ENCODE measurements at places on chromosomes 2 and 18.
A peak's percentile ranks its signal among the peaks of the same experiment; 100 is the strongest.

DNA sequence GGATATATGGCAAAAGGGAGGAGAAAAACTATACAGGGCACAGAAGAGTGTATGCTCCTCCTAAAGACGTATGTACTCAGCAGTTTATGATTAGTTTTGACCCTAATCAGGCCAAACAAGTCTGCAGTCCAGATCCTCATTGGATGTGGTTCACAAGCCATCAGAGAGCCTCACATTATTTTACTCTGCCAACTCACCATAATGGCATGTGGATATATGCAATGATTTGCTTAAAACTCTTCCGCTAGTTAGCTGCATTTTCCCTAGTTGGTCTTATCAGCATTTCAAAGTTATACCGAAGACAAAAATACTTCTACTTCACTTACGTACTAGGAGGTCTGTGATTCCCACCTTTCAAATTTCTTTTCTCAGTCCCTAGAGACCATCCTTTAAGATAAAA, 198.4 kb downstream of the CMPK2 start:
- H3K4me1 ChIP-seq: no peaks in the 10 kb centered on the region
- H3K36me3 ChIP-seq: no peaks in the 10 kb centered on the region
- no peak overlapping the region for H3K27ac ChIP-seq
- DNase-seq: no peak

DNA sequence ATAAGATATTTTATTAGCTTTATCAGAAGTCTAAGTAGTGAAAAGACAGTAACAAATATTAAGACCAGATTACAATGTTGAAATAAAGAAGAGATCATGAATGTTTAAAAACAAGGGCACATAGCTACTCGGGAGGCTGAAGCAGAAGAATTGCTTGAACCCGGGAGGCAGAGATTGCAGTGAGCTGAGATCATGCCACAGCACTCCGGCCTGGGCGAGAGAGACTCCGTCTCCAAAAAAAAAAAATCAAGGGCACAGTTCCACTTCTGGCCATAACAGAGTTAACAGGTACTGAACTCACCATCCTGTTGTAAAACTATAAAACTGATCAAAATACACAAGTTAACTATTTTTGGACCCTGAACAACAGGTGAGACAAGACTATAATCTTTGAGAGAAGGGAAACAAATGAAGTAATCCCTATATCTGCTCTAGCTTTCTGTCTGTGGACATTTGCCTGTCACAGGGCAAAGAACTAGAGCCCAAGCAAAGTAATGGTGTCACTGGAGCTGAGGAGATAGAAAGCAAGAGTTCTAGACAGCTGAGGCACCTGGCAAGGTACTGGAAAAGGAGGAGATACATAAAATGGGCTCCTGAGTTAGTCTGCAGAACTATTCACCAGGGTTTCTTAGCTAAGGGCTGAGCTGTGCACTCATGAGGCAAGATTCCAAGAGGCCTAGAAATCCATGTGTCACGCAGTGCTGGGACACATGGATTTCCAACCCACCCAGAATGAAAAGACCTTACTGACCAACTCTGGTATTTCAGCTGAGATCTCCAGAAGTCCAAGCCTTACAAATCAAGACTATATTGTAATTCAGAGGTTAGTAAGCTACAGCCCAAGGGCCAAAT, 15.2 kb downstream of the MMADHC start:
- no peak overlapping the region for H3K4me3 ChIP-seq
- no peaks in the 10 kb centered on the region for H3K4me1 ChIP-seq
- H3K36me3 ChIP-seq: peaks cover 24% of the 10 kb centered on the region
- no peaks in the 10 kb centered on the region for H3K27me3 ChIP-seq

- no peaks in the 10 kb centered on the region for H3K36me3 ChIP-seq
- no peaks in the 10 kb centered on the region for H3K27me3 ChIP-seq
- DNase-seq: no peak
- H3K4me1 ChIP-seq: peaks cover 6% of the 10 kb centered on the region
These were observed 10.8 kb downstream of the KHK start for GRCh38 chr2:27097341-27097740.

DNA sequence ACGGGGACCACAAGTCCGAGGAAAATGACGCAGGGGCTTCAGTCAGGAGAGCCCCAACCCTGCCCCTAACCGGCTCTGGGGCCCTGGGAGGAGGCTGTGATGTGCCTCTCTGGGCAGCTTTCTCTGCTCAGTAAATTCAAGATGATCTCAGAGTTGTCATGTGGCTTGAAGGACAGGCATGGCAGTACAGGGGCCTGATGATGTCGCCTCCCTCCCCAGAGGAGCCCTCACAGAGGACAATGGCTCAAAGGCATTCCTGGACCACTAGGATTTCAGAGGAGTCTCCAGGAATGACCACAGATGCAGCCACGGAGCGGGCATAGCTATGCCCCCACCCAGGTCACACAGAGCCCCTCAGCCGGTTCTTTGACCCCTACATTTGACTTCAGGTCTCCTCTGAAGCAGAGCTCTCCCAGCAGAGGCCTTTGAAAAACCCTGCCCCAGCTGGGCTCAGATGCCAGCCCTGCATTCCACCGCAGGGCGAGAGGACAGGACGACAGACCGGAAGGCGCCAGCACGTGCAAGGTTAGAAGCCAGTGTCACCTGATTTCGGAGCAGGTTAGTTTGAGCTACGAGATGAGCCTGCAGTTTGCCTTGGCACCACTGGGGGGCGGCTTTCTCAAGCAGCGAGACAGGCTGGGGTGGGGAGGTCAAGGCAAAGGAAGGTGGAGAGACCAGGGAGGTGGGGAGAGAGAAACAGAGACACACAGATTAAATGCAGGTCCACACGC, 39.2 kb downstream of the BIN1 start:
- peak; percentile 78 for DNase-seq
- no peaks in the 10 kb centered on the region for H3K27me3 ChIP-seq
- H3K36me3 ChIP-seq: no peaks in the 10 kb centered on the region
- H3K4me3 ChIP-seq: no peak overlapping the region
- no peaks in the 10 kb centered on the region for H3K4me1 ChIP-seq
- H3K27ac ChIP-seq: no peak overlapping the region

- no peak overlapping the region for H3K27ac ChIP-seq
These were observed 50.5 kb downstream of the CCDC85A start for GRCh38 chr2:56234241-56234640.

DNA sequence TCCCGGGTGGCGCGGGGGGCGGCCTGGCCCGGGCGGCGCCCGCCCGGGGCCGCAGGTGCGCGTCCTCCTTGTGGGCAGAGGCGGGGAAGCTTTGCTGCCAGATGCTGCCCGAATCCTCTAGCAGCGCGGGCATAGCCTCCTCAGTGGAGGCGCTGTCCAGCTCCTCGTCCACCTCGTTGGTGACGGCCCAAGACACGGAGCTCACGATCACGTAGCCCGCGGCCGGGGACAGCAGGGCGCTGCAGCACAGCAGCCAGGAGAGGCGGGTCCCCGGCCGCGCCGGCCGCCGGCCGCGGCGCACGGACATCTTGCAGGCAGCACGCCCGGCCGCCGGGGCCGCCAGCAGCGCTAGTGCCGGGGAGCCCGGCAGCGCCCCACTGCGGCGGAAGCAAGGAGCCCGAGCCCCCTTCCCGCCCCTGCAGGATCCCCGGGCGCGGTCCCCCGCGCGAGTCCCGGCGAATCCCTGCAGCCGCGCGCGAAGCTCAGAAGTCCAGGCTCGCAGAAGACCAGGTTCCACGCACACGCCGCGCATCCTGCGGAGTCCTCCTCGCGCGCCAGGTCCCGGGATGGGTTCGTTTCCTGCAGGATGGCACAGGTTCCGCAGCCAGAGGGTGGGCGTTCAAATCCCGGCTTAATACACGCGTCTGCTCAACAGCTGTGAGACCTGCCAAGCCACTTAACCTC, at the start of gene CREG2:
Gene CREG2 (minus strand): TSS at position 353 of the 684 bp plus-strand sequence. CDS start 46 bp downstream, at position 307.
- H3K27ac ChIP-seq: no peak within 1 kb of the TSS
- H3K4me3 ChIP-seq: no peak within 1 kb of the TSS
- peak; percentile 70 for DNase-seq
- H3K36me3 ChIP-seq: no peaks in the 10 kb centered on the region

DNA sequence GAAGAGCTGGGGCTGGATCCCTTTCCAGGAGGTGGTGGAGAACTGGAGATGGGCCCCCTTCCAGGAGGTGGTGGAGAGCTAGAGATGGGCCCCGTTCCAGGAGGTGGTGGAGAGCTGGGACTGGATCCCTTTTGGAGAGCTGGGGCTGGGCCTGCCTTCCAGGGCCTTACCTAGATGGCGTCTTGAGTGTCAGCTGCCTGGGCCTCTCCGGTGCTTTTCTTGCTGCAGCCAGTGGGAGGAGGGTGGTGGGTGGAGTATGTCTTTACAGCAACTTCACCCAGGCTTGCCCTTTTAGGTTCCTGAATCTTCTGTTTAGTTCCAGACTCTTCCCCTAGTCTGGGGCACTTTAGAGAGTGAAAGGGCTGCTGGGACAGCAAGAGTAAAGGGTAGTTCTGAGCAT, 19.1 kb upstream of the TXNDC2 start:
- DNase-seq: no peak
- H3K27ac ChIP-seq: no peak overlapping the region
- no peaks in the 10 kb centered on the region for H3K27me3 ChIP-seq
- H3K4me1 ChIP-seq: no peaks in the 10 kb centered on the region
- no peak overlapping the region for H3K4me3 ChIP-seq
- no peaks in the 10 kb centered on the region for H3K36me3 ChIP-seq

- peak; percentile 40 for DNase-seq
- H3K4me3 ChIP-seq: no peak overlapping the region
- no peak overlapping the region for H3K27ac ChIP-seq
- peaks cover 16% of the 10 kb centered on the region for H3K4me1 ChIP-seq
These were observed 4.2 kb upstream of the HOXD13 start for GRCh38 chr2:176088048-176088936.

DNA sequence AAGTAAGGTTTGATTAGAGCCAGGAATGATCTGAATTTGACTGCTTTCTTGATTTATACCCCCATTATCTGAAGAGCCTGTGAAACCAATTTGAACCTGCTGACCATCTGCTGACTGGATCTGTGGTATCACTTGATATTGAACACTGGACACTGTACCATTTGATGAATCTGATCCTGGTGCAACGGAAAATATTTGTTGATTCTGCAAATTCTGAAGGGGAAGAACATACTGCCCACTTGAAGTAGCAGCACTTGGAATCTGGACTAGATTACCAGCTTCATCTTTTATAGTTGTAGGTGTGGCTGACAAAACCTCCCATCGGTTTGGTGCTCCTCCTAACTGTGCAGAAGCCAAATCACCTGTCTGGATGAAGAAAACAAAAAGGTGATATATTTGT, 9.3 kb downstream of the SP3 start:
- H3K4me1 ChIP-seq: peaks cover 14% of the 10 kb centered on the region
- no peak overlapping the region for H3K27ac ChIP-seq
- no peak for DNase-seq
- no peak overlapping the region for H3K4me3 ChIP-seq

DNA sequence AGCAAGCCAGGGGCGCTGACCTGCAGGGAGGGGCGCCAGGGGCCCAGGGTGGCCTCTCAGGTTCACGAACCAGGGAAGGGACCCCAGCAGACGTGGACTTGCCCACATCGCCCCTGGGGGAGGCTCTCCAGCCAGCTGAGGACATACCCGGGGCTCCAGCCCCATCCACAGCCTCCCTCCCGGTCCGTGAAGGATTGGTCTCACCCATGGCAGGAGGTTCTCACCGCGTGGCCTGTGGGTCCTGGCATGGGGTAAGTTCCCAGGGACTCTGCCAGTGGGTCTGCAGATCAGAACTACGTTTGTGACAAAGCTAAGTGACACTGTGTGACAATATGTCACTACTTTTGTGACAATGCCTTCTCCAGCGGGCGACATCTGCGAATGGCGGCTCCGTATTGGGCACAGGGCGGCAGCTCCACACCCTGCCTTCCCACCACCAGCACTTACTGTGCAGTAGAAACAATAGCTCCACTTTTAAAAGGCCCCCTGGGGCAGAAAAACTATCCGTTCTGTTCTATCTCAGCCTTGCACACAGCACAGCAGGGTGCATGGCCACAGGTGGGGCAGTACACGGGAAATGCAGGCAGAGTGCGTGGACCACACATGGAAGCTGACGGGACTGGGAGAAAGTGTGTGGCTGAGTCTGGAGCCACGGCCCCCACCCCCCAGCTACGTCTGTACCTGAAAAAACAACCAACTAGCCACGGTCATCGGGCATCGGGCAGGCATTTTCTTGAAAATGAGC, 65.2 kb upstream of the CTDP1 start:
- no peaks in the 10 kb centered on the region for H3K27me3 ChIP-seq
- no peaks in the 10 kb centered on the region for H3K36me3 ChIP-seq
- no peak for DNase-seq
- no peak overlapping the region for H3K4me3 ChIP-seq
- no peak overlapping the region for H3K27ac ChIP-seq
- H3K4me1 ChIP-seq: peaks cover 3% of the 10 kb centered on the region

GRCh38 chr2:31579996-31580320, 780 bp downstream of the SRD5A2 start:
- H3K36me3 ChIP-seq: no peaks in the 10 kb centered on the region
- H3K4me3 ChIP-seq: no peak overlapping the region
- H3K27ac ChIP-seq: no peak overlapping the region
- no peak for DNase-seq
- H3K27me3 ChIP-seq: peaks cover 26% of the 10 kb centered on the region

DNA sequence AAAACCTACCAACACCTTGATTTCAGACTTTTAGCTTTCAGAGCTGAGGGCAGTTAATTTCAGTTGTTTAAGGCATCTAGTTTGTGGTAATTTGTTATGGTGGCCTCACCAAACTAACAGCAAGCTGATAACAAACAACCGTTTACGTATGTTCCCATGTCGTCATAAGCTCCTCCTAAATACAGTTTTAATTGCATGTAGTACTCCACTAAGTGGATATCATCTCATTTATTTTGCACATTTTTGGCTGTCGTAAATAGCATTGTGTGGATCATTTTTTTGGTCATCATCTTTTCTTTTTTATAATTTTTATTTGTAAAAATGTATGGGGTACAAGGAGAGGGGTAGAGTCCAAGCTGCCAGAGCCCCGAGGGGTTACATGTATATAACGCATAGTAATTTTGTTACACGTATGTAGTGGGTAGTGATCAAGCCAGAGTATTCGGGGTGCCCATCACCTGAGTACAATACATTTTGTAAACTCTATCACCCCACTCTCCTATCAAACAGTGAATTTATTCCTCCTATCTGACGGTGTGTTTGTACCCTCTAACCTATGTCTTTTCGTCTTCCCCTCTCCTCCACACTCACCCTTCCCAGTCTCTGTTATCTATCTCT, 89.2 kb upstream of the MYCN start:
- no peak for DNase-seq
- H3K36me3 ChIP-seq: no peaks in the 10 kb centered on the region
- no peak overlapping the region for H3K4me3 ChIP-seq
- H3K27me3 ChIP-seq: no peaks in the 10 kb centered on the region

GRCh38 chr2:187208199-187208785, 239.8 kb downstream of the CALCRL start:
- no peaks in the 10 kb centered on the region for H3K4me1 ChIP-seq
- H3K4me3 ChIP-seq: no peak overlapping the region
- H3K36me3 ChIP-seq: no peaks in the 10 kb centered on the region
- DNase-seq: no peak

All from B cell (primary cell).